Pancreas (tissue), 10 donors: ENCODE measurements at places on chromosomes 5 and 9. TPM values are rescaled to one million over a fixed set of nuclear protein-coding genes. Genes with fewer than 3 reads are reported as not detected.

KLF4 gene
- 9.9 TPM for total RNA-seq

FYB1 gene
- total RNA-seq: 0.97 TPM

MORN5 gene
- total RNA-seq: not detected

FNBP1 gene
- 11.6 TPM for total RNA-seq

SLC36A2 gene
- not detected for total RNA-seq

CDH10 gene
- total RNA-seq: 0.34 TPM

NUP214 gene
- total RNA-seq: 27.8 TPM
